Activated T-cell treated with anti-CD3 and anti-CD28 coated beads, Interleukin-2, amount 50 U/mL, for 1 hour (primary cell): ENCODE measurements at places on chromosomes 5 and 9.

GRCh38 chr9:12798066-12798770 lies 23.4 kb downstream of the LURAP1L start:
- DNase-seq = no peak

- no peak for DNase-seq
Observed at GRCh38 chr5:132788508-132788907, 11.5 kb upstream of the SEPTIN8 start.

GRCh38 chr5:113367586-113367985 lies 67.2 kb downstream of the TSSK1B start:
- DNase-seq = no peak

- DNase-seq = peak; percentile 52
Observed at GRCh38 chr5:140725799-140726471, 25.7 kb downstream of the ZMAT2 start.

GRCh38 chr9:2208991-2209390 lies 193.8 kb downstream of the SMARCA2 start:
- DNase-seq = no peak

DNA sequence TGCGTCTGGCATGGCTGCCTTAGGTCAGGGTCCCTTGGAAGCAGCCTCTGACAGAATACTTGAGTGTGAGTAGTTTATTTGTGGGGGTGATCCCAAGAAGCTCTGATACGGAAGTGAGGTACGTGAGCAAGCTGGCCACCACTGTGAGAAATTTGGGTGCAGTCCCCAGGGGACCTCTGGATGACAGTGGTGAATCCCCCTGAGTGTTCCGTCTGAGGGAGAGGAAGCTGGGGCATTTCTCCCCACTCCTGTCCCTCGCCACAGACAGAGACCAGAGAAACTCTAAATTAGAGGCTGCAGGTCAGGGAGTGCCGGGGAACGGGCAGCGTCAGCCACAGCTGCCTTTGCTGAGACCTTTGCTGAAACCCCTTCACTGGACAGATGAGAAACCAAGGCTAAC lies 155.9 kb upstream of the COL5A1 start:
- no peak for DNase-seq

GRCh38 chr9:82128011-82128696 lies 139.6 kb downstream of the SPATA31D1 start:
- DNase-seq = no peak

DNA sequence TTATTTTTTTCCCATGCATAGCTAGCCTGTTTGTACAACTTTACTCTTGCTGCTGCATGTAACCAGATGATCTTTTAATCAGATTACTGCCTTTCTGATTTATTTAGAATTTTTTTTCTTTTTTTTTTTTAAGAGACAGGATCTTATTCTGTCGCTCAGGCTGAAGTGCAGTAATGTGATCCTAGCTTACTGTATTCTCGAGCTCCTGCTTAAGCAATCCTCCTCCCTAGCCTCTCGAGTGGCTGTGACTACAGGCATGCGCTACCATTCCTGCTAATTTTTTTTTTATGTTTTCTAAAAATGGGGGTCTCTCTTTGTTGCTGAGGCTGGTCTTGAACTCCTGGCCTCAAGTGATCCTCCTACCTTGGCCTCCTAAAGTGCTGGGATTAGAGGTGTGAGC lies 9.6 kb downstream of the DCP2 start:
- no peak for DNase-seq

GRCh38 chr5:135034236-135034962 lies 371 bp upstream of the PITX1 start:
- DNase-seq = no peak

- no peak for DNase-seq
Observed at GRCh38 chr5:125375143-125375542, 628.7 kb upstream of the ZNF608 start.

- no peak for DNase-seq
Observed at GRCh38 chr9:116608064-116608463, 79.0 kb upstream of the TRIM32 start.

GRCh38 chr5:154653418-154653763 lies 101.8 kb upstream of the LARP1 start:
- no peak for DNase-seq

DNA sequence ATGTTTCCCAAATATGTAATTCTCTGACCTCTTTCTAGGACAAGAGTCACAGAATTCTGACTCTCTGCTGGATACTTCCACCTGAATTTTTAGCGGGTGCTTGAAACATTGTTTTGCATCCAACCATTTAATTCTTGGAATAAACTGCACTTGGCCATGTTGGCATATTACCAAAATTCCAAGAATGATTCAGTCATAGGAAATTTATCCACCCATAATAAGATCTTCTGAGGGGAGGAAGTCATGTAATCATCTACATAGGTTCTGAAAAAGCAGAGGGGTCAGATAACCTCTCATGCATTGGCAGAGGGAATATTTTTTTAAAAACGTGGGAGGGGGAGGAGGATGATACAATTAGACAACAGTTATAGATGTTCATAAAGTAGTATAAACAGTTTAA lies 156.9 kb downstream of the PAM start:
- no peak for DNase-seq

- no peak for DNase-seq
Observed at GRCh38 chr5:144369006-144369405, 198.3 kb downstream of the KCTD16 start.

DNA sequence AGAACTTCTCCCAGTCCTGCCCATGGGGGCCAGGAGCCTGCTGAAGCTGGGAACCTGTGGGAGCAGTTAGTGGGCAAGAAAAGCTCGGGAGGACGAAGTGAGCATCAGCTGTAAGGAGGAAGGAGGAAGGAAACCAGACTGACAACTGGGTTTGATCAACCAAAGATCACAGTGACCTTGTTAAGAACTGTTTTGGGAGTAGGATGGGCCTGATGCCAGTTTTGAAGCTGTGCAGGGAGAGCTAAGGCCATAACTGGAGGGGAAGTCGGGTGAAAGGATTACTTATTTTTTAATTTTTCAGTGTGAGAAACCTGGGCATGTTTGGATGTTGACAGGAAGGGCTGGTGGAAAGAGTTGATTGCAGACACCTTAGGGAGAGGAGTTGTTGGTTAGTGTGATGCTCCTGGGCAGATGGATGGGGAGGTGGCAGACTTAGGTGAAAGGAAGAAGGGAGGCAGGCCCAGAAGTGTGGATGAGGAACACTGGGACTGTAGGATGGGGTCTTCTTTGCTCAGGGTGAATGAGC lies 58.3 kb upstream of the KLF4 start:
- DNase-seq = no peak

DNA sequence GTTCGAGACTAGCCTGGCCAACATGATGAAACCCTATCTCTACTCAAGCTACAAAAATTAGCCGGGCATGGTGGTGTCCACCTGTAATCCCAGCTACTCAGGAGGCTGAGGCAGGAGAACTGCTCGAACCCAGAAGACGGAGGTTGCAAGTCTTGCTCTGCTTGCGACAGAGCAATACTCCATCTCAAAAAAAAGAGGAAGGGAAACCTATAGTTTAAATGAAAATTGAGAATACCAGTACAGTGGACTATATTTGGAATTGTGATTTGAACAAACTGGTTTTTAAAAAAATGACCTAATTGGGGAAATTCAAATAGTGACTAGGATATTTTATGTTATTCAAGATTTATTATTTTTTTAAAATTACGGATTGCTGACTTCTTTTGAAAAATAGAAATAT lies 33.2 kb downstream of the DIAPH1 start:
- no peak for DNase-seq

DNA sequence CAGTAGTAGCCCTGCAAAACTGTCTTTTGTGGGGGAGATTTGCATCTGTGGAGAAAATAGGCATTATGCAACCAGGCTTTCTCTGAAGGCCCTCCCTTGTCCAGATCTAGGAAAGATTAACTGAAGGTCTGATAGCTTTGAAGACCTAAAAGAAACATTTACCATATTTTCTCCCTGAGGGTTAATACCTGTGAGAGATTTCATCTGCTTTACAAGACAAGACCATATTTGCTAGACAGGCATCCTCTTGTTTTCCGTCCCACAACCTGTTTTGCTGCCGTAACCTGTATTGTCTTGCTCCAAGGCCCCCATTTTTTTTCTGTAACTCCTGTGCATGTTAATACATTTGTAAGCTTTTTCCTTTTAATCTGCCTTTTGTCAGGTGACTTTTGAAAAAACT lies 1985.2 kb upstream of the CDH9 start:
- DNase-seq = no peak

GRCh38 chr9:25658571-25658970 lies 19.7 kb downstream of the TUSC1 start:
- DNase-seq = no peak

- no peak for DNase-seq
Observed at GRCh38 chr5:33369485-33370465, 71.0 kb upstream of the TARS1 start.

GRCh38 chr9:96489482-96489979 lies 39.6 kb downstream of the HABP4 start:
- no peak for DNase-seq

DNA sequence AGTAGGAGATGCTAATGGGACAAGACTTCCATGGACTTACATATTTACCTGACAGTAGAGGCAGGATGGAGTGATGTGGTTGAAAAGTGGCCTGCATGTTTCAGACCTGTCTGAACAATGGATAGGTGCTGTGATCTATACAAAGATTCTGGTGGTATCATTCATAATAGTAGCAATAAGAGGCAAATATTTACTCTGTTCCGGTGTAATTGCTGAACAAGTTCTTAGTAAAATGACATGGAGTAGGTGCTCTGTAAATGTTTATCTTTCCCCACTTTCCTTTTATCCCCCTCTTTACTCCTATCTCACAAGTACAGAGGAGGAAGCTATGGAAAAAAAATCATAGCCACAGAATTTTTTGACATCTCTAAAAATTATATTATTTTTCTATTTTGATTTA lies 159.0 kb upstream of the SLC12A2 start:
- DNase-seq = no peak

GRCh38 chr5:88883836-88884607 lies 1.0 kb upstream of the MEF2C start:
- no peak for DNase-seq

- no peak for DNase-seq
Observed at GRCh38 chr9:119701651-119702050, 332.4 kb upstream of the BRINP1 start.

GRCh38 chr5:39217365-39218281 lies 1.7 kb downstream of the FYB1 start:
- DNase-seq = peak; percentile 69

GRCh38 chr5:132272311-132273210 lies 15.1 kb downstream of the PDLIM4 start:
- DNase-seq = peak; percentile 71

- DNase-seq = no peak
Observed at GRCh38 chr9:97591535-97591934, 41.6 kb downstream of the TSTD2 start.

GRCh38 chr5:66805514-66806430 lies 209.6 kb downstream of the MAST4 start:
- DNase-seq = no peak

DNA sequence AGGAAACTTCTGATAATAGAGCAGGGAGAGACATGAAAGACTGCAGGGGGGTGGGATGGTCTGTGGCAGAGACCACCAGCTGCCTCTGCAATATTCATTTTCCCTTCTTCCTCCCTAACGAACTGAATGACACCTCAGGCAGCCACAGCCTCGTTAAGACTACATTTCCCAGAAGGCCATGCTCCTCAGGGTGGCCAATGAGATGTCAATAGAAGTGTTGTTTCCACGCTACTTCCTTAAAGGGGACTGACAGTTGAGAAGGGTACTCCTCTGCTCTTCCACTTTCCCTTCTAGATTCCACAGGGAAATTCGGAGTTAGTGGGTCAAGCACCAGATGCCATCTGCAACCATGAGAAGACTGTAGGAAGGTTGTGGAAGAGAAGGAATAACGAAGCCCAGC lies 52.0 kb upstream of the DAPK1 start:
- no peak for DNase-seq

DNA sequence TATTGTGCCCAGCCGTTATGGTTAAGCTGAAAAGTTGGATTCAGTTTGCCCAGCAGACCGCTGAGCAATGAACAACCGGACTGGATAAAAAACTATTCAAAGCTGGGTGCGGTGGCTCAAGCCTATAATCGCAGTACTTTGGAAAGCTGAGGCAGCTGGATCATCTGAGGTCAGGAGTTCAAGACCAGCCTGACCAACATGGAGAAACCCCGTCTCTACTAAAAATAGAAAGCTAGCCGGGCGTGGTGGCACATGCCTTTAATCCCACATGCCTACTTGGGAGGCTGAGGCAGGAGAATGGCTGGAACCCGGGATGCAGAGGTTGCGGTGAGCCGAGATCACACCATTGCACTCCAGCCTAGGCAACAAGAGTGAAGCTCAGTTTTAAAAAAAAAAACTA lies 318.4 kb downstream of the RAB3C start:
- no peak for DNase-seq

DNA sequence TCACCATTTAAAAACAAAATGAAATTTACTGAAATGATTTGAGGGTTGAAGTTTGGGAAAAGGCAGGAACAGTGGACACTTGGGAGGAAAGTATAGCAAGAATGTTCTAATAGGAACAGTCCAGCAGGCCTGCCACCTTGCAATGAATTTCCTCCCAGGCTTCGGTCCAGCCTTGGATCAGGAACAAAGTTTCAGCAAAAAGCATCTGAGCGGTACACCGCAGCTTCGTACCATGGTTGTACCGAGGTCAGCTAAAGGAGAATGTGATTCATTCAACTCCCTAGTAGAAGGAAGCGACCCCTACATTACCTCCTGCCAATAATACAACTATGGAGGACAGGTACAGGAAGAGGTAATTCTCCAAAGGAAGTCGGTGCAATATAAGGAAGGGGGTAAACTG lies 111.4 kb downstream of the ENC1 start:
- DNase-seq = no peak

DNA sequence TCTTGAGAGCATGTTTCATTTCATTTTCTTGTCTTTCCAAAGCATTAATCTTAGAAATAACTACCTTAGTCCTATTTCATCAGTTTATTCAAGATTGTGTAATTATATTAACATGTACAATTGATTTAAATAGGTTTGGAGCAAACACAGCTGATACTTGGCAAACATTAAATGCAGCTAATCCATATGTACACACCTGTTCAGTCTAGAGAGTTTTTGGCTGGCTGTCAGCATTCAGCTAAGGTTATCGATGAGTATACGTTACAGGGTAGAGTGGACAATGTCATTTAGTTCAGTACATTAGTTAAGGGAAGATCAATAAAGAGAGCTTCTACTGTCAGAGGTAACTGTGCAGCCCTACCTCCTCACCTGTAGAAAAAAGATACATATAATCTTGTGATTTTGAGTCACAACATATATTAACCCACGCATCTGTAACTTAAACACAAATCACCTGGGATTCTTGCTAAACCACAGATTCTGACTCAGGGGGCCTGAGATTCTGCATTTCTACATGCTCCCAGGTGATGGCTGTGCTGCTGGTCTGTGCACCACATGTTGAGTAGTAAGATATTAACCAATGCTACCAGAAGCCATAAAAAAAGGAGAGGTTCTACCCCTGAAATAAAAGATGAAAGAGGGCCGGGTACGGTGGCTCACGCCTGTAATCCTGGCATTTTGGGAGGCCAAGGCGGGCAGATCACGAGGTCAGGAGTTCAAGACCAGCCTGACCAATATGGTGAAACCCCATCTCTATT lies 34.1 kb upstream of the PCA3 start:
- DNase-seq = no peak

DNA sequence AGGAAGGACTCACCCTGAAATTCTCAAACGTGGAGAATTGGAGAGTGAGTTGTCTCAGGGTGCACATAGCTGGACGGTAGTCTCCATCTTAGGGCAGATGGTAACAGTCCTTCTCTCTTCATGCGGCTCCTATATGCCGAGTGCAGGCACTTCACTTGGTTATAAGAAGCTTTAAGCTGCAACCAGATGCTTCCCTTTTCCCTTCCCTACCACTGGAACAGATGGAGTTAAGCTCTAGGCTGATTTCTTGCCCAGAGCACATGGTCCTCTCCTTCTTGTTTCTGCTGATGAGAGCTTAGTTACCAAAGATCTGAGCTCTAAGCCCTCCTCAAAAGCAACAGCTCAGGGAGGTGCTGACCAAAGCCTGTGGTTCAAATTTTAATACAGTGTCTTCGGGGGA lies 355.7 kb downstream of the ARHGEF28 start:
- no peak for DNase-seq
